ENCODE measurements at places on chromosomes 2 and 18.

DNA sequence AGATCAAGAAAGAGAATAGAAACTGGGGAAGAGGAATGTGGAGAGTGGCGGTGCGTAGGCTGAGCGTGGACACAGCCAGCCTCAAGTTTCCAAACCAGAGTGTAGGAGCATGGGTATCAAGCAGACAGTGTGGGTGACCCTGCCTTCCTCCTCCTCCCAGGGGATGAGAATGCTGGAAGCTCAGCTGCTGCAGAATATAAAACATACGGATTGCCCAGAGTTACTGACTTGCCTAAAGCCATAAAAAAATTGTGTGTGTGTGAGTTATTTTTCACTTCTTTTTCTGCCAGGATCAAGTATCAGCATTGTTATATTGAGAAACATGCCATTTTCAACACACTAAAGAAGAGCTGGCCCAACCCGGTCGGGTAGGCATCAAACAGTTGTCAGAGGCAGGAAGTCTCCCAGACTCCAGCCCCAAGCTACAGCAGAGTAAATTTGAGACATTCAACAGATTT, 333.3 kb upstream of the ACVR2A start:
- no peak for DNase-seq

GRCh38 chr2:319059-319600, 31.2 kb upstream of the ALKAL2 start:
- DNase-seq = no peak

GRCh38 chr2:241908686-241909420, 39.3 kb downstream of the RTP5 start:
- DNase-seq = no peak

- DNase-seq = no peak
These were observed 158.6 kb upstream of the TWIST2 start for GRCh38 chr2:238689331-238689730.

DNA sequence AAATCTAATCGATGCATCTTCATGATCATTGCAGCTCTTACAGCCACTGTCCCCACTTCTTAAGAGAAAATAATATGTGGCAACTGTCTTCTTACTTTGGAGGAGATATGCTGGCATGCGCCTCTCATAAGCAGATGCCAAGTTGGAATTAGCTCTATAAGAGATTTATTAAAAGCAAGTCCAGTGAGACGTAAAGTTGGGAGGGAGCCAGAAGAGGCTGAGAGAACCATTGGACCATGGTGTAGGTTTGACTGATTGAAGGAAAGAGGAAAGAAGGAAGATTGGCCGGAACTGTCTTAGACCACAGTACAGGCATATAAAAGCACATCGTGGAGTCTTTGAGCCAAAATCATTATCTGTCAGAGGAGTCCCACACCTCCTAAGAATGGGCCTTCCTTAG, 265.7 kb upstream of the ZC3H15 start:
- DNase-seq = no peak

DNA sequence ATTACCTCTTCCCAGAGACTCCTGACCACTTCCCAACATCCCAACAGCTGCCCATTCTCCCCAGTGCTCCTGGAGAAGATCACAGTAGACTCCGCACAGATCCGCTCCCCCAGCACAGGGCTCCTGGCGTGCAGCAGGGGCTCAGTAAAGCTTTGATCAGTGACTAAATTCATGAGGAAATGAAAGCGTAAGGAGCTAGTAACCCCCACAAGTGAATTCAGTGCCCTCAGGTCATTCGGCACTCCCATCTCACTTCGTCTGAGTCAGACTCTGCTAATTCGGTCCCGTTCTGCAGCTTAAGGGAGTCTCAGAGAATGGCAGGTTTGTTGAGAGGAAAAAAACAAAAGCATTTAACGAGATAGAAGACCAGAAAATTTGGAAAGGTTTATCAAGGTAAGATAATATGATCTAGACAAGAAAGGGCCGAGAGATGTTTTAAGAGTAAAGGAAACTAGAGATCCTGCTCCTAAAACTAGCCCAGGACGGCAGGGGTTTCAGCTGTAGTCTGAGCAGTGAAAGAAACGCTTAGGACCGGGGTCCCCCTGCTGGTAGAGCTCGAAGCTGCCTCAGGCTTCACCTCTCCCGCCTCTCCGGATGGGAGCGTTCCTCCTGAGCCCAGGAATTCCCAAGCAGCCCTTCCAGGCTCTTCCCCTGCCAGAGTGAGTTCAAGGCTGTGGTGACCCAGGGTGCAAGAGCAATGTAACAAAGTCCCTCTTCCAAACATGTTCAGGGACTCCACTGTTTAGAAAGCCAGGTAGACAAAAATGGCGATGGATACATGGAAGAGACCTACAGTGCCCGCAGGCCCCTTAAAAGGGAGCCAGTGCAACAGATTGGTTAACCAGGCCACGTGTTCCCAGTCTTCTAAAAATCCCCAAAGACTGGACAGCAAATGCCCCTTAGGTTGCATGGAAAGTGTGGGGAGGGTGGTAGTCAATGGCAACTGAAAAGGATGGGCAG, 127.3 kb downstream of the DNER start:
- DNase-seq = peak; percentile 15

GRCh38 chr18:22179174-22179573, 9.8 kb downstream of the GATA6 start:
- no peak for DNase-seq

GRCh38 chr2:166382448-166382847, 6.7 kb upstream of the SCN9A start:
- DNase-seq = no peak

DNA sequence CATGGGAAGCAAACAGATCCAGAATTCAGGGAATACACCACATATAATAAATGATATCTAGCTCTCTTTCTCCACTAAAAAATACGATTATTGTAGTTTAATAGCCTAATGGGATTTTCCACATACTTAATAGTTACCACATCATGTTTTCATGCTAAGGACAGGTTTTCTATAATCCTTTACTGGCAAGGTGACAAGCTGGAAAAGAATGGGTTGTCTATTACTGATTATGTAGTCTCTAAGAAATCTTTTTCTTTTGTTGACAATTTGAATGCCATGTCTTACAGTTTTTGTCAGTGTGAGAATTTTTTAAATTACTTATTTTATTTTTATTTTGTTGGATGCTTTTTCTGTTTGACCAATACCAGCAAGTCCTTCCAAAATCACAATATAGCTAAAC, 177.8 kb downstream of the GALNT13 start:
- DNase-seq = no peak

DNA sequence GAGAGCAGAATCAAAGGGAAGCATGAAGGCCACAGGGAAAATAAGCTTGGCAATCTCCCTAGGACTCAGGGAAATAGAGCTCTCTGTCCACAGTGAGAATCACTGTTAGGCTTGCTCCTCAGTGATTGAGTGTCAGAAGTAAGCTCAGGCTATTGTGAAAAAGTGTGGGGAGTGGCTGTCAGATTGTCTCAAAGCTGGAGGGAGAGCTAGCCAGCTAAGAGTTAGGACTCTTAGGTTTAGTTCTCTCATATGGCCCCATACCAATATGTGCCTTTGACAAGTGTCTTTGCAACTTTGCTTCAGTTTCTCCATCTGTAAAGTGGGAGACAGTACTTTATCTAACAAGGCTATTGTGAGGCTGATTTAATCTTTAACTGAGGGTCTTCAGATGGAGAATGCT, 17.2 kb downstream of the EIF4E2 start:
- DNase-seq = no peak

GRCh38 chr2:21356086-21356856, 232.5 kb downstream of the TDRD15 start:
- DNase-seq = no peak

GRCh38 chr2:21939967-21940366, 816.2 kb downstream of the TDRD15 start:
- no peak for DNase-seq

DNA sequence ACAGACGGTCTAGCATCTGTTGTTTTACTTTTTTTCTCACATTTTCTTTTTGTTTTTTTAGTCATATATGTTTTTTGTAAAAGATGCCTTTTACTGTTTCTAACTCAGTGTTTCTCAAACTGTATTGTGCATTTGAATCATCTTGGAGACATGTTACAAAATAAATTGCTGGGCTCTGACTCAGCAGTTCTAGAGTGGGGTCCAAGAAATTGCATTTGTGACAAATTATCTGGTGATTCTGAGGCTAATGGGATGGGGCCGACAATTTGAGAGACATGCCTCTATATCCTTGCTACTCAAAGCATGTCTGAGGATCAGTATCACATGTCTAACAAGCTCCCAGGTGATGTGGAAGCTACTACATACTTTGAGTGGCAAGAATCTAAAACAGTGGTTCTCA, 478.8 kb downstream of the PLCL1 start:
- DNase-seq = no peak

GRCh38 chr2:86788881-86789686, 1.6 kb downstream of the CD8A start:
- no peak for DNase-seq

DNA sequence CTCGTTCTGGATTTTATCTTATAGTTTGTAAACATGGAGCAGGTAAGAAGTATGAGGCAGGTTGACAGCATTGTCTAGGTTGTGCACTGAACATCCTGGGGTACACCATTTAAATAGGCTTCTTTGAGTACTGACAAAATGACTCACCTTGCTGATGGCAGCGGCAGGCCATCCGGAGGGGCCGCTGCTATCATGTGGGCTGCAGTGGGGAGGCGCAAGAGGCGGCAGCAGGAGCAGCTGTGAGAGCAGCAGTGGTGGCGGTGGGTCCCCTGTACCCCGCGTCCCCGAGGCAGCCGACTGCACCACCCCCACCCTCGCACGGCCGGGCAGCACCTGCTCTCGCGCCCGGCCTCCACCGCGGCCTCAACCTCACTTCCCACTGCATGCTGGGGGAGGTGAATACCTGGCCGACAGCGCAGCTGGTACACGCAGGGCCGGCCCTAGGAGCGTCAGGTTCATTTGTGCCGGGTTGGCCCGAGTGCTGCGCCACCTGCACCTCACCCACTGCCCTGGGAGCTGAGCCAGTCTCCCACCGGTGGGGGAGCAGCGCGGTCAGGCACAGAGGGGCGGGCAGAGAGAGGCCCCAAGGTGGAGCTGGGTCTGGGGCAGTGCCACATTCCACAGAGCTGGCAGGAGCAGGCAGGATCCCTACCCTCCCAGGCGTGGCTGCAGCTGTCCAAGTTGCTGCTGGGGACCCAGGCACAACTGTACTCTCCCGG, 154.5 kb upstream of the RBMS1 start:
- DNase-seq = no peak

DNA sequence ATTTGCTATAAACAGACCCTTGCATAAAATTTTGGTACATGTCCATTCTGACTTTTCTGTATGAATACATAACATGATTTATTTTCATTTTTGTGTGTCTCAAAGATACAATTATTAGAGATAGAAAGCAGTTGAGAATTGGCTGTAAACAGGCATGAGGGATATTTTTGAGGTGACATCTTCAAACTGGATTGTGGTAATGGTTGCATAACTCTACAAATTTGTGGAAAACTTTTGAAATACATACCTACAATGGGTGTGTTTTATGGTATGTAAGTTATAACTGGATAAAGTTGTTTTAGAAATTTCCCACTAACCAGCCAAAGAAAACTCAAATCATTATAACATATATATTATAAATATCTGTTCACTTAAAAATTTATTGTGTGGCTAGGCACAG, 39.6 kb downstream of the GREB1L start:
- no peak for DNase-seq

DNA sequence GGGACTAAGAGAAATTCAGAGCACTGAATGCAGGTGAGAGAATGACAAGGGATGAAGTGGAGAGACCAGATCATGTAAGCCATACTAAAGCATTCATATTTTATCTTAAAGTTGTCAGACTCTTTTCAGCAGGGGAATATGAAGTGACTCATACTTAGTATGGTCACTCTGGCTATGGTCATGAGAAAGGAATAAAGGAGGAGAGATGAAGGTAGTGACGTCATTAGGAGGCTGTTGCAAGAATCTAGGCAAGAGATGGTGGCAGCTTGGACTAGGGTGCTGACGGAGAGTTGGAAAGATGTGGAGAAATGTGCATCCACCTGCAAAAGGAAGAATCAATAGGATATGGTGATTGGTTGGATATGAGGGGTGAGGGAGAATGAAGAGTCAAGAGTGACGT, 203.2 kb upstream of the ACVR2A start:
- no peak for DNase-seq

GRCh38 chr18:59127047-59127446, 12.6 kb upstream of the SEC11C start:
- no peak for DNase-seq

- peak; percentile 26 for DNase-seq
These were observed 79.7 kb upstream of the DOCK10 start for GRCh38 chr2:225122007-225122406.
